ENCODE measurements at places on chromosomes 5 and 9. TPM values are rescaled to one million over a fixed set of nuclear protein-coding genes. Genes with fewer than 3 reads are reported as not detected.
A peak's percentile ranks its signal among the peaks of the same experiment; 100 is the strongest.

- no peak overlapping the region for H3K4me3 ChIP-seq
- no peak overlapping the region for H3K27ac ChIP-seq
Measured at GRCh38 chr5:126055348-126055729, 367.9 kb upstream of the GRAMD2B start.

- H3K4me1 ChIP-seq = peaks cover 6% of the 10 kb centered on the region
- H3K27ac ChIP-seq = no peak overlapping the region
- H3K4me3 ChIP-seq = no peak overlapping the region
Measured at GRCh38 chr9:20662156-20662555, 21.9 kb upstream of the FOCAD start.

Gene PCDHB4
- 3.2 TPM for total RNA-seq

Gene FRMD3
- 12.6 TPM for total RNA-seq

DNA sequence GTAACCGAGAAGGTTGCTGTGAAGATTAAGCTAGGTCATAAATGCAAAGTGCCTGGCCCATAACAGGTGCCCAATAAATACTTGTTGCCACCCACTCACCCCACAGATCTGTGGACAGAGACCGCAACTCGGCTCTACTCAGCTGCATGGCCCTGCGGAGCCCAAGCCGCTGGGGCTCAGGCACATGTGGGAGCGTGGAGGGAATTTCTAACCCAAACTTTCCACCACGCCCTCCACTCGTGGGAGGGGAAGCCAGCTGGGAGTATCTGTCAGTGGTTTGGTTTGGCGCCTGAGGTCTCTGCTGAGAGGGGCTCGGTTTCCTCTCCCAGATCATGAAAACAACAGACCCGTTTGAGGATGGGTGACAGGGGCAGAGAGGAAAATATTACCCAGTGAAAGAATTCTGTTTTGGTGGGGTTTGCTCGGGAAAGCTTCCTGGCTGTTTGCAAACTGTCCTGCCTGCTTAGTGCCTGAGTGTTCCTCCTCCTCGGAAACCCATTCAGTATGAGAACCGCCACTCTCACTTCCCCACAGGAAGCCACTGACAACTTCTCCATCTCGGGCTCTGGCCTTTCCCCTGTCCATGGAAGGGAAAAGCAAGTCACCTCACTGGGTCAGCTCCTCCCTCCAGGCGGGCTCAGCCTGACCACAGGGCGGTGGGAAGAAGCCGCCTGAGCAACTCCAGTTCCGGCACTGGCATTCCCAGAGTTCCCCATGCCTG, 60.1 kb downstream of the RGS3 start:
- peaks cover 19% of the 10 kb centered on the region for H3K36me3 ChIP-seq
- no peak overlapping the region for H3K4me3 ChIP-seq
- peaks cover 45% of the 10 kb centered on the region for H3K4me1 ChIP-seq
- no peak for DNase-seq
- H3K27me3 ChIP-seq = no peaks in the 10 kb centered on the region

DNA sequence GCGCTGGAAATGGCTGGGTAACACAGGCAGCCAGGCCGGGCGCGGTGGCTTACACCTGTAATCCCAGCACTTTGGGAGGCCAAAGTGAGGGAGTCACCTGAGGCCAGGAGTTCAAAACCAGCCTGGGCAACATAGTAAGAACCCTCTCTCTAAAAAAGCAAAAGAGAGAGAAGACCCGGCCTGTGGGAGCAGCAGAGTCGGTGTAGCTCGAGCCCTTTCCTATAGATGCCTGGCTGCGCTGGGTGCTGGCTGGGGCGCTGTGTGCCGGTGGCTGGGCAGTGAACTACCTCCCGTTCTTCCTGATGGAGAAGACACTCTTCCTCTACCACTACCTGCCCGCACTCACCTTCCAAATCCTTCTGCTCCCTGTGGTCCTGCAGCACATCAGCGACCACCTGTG, 9.2 kb downstream of the UCK1 start:
- H3K27me3 ChIP-seq = no peaks in the 10 kb centered on the region
- H3K27ac ChIP-seq = no peak overlapping the region
- H3K4me1 ChIP-seq = peaks cover 34% of the 10 kb centered on the region
- DNase-seq = no peak

Gene FOXD4L4
- total RNA-seq = 0.22 TPM

DNA sequence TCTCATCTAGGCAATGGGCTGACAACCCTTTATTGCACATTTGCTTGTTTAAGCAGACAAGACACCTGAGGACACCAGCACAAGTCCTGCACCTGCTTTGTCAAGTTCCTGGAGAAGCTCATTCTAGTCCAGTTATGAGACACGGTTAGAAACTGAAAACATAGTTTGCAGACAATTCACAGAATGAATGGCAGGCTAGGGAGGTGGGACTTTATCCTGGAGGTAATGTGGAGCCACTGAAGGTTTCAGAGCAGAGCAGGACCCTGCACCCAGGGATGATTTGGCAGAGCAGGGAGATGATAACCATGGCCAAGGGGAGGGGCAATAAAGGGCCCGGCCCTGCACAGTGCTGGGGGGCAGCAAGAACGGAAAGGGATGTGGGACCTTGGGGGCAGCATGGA, 50.7 kb upstream of the SLC25A51 start:
- peaks cover 8% of the 10 kb centered on the region for H3K4me1 ChIP-seq
- H3K27me3 ChIP-seq = no peaks in the 10 kb centered on the region
- DNase-seq = no peak
- no peak overlapping the region for H3K27ac ChIP-seq
- no peak overlapping the region for H3K4me3 ChIP-seq
- peaks cover 44% of the 10 kb centered on the region for H3K36me3 ChIP-seq

DNA sequence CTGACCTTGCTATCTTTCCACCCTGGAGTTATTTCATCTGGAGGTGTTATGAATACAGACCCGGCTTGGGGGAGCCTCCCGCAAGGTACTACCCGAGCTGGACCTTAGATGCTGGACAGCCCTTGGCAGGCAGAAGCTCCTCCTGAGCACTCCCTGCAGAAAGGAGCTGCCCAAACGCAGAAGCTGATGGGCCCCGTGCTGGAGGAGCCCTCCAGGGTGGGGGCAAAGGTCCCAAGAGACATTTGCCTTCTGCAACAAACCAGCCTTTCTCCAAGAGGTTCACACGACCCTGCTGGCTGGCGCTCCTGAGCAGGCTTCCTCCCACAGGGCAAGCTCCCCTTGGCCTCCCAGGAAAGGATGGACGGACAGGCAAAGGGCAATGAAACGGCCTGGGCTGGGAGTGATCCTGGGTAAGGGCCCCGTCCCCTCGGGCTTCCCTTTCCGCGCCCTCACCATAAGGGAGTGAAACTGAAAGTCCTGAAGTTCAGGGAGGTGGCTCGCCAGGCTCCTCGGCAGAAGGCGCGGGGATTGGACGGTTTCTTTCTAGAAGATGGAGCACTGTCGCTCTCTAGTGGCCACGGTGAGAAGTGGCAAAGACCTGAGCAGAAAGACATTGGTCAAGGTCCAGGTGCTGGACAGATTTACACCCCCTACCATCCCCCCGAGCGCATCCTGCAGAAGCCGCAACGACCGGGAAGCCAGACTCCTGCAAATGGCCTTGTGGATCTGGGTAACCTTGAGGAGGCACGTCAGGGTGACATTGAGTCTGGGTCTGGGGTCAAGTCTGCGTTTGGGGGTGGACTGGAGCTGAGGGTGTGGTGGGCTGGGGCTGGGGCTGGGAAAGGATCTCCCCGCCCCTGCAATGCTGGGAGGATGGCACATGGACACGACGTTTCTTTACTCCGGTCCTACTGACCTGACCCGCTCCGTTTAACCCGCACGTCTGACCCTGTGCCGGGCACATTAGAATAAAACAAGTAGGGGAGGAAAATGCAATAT, 56.4 kb downstream of the NEURL1B start:
- peak overlapping the region; percentile 62 for H3K4me3 ChIP-seq
- peaks cover 28% of the 10 kb centered on the region for H3K4me1 ChIP-seq
- H3K36me3 ChIP-seq = peaks cover 6% of the 10 kb centered on the region
- peak; percentile 72 for DNase-seq

Gene FOXD4L3
- total RNA-seq = not detected

GRCh38 chr5:76475936-76476335, 72.9 kb downstream of the IQGAP2 start:
- no peaks in the 10 kb centered on the region for H3K27me3 ChIP-seq
- no peaks in the 10 kb centered on the region for H3K36me3 ChIP-seq
- DNase-seq = no peak
- H3K4me1 ChIP-seq = peaks cover 11% of the 10 kb centered on the region
- H3K4me3 ChIP-seq = no peak overlapping the region
- no peak overlapping the region for H3K27ac ChIP-seq

DNA sequence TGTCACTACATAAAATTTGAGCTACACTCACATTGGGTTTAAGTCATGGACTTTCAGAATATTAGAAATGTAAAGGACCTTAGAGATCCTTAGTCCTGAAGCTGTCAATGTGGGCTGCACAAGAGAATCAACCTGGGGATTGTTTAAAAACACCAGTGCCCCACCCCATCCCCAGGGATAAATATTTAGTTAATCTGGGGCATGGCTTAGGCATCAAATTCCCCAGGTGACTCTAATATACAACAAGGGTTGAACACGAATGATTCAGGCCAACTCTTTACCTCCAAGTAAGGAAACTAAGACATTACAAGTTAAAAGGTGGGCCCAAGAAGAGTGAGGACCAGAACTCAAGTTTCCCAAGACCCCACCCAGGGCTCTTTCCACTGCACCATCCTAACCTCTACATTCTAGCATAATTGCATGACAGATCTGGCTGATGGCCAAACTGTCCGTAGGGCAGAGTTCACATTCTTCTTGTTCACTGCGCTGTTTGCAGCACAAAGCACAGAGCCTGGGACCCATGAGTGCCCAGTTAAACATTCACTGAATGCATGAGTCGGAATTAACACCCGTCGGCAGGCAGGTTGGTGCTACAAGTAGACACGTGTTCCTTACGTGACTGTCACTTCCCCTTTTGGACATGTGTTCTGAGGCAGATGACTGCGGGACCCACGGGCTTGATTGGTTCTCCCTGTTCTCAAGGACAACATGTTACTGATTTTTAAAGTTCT, 25.2 kb downstream of the CYFIP2 start:
- H3K27me3 ChIP-seq = no peaks in the 10 kb centered on the region
- no peak overlapping the region for H3K27ac ChIP-seq
- H3K36me3 ChIP-seq = peaks cover 30% of the 10 kb centered on the region
- DNase-seq = no peak
- peaks cover 5% of the 10 kb centered on the region for H3K4me1 ChIP-seq

- H3K27me3 ChIP-seq = no peaks in the 10 kb centered on the region
- peaks cover 52% of the 10 kb centered on the region for H3K4me1 ChIP-seq
- H3K4me3 ChIP-seq = no peak overlapping the region
- peak overlapping the region; percentile 88 for H3K27ac ChIP-seq
- no peaks in the 10 kb centered on the region for H3K36me3 ChIP-seq
Measured at GRCh38 chr9:96136992-96137670, 164.8 kb downstream of the HSD17B3 start.

DNA sequence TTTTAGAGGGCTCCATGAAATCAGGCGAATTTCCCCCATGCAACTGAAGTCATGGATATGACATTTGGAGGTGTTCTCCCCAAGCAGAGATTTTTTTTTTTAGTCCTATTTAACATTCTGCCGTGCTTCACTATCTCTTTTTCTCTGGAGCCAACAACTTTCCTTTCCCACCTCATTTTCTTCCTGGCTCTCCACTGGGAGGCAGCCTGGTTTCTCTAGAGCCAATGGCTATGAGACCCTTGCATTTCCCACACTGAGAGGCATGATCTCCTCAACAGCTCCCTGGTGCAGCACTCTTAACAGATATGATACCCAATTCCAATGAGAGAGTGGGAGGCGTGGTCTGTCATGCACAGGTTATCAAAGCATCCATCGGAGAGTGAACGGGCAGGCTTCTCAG, 310.8 kb downstream of the DRD1 start:
- no peak for DNase-seq
- H3K4me1 ChIP-seq = no peaks in the 10 kb centered on the region
- H3K4me3 ChIP-seq = no peak overlapping the region
- no peak overlapping the region for H3K27ac ChIP-seq
- no peaks in the 10 kb centered on the region for H3K27me3 ChIP-seq
- no peaks in the 10 kb centered on the region for H3K36me3 ChIP-seq

Gene KCNN2
- total RNA-seq = 27.2 TPM

DNA sequence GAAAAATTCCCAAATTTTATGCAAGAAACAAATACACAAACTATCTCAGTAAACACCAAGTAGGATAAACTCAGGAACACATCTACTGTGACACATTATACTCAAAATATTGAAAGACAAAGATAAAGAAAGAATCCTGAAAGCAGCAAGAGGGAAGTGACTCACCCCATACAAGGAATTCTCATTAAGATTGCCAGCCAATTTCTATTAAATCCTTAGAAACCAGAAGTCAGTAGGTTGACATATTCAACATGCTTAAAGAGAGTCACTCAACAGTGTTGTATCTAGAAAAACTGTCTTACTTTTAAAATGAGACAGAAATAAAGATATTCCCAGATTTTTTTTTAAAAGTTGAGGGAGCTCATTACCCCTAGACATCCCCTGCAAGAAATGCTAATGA, 15.5 kb downstream of the SPATA31E1 start:
- H3K4me1 ChIP-seq = no peaks in the 10 kb centered on the region
- no peak overlapping the region for H3K27ac ChIP-seq
- no peaks in the 10 kb centered on the region for H3K36me3 ChIP-seq

DNA sequence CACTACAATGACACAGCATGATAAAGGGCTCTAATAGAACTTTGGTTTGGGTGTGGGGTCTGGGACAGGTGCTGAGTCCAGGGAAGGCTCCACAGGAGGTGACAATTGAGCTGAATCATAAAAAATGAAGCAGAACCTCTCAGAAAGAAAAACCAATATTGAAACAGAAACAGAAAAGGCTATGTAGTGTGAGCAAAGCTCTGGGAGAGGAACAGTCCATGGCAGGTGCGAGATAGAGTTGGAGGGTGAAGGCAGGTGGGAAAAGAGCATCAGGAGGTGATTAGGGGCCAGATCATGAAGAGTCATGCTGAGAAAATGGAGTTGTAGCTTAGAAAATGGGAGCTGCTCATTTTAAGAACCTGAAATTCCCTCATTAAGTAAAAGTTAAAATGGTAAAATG, 164.9 kb downstream of the KCTD16 start:
- no peaks in the 10 kb centered on the region for H3K27me3 ChIP-seq
- H3K36me3 ChIP-seq = no peaks in the 10 kb centered on the region
- H3K27ac ChIP-seq = no peak overlapping the region
- DNase-seq = no peak

Gene UBE2QL1
- 9.3 TPM for total RNA-seq

Gene ST8SIA4
- 10.0 TPM for total RNA-seq

GRCh38 chr9:112664531-112664930, 53.4 kb downstream of the INIP start:
- peaks cover 6% of the 10 kb centered on the region for H3K36me3 ChIP-seq
- DNase-seq = no peak
- no peak overlapping the region for H3K27ac ChIP-seq
- H3K4me3 ChIP-seq = no peak overlapping the region
- no peaks in the 10 kb centered on the region for H3K4me1 ChIP-seq
- H3K27me3 ChIP-seq = no peaks in the 10 kb centered on the region

Gene FCHSD1
- total RNA-seq = 14.7 TPM

- H3K36me3 ChIP-seq = no peaks in the 10 kb centered on the region
- no peak overlapping the region for H3K4me3 ChIP-seq
- no peak overlapping the region for H3K27ac ChIP-seq
- H3K4me1 ChIP-seq = peaks cover 17% of the 10 kb centered on the region
Measured at GRCh38 chr9:131008563-131008908, 438 bp upstream of the LAMC3 start.

Gene EIF4E1B
- 1.2 TPM for total RNA-seq

GRCh38 chr9:109828254-109828653, 48.3 kb downstream of the PALM2AKAP2 start:
- H3K27me3 ChIP-seq = no peaks in the 10 kb centered on the region
- H3K36me3 ChIP-seq = no peaks in the 10 kb centered on the region
- no peaks in the 10 kb centered on the region for H3K4me1 ChIP-seq
- no peak overlapping the region for H3K4me3 ChIP-seq
- DNase-seq = no peak
- H3K27ac ChIP-seq = no peak overlapping the region

GRCh38 chr9:27333241-27334052, 36.5 kb upstream of the EQTN start:
- H3K4me3 ChIP-seq = no peak overlapping the region
- peaks cover 15% of the 10 kb centered on the region for H3K4me1 ChIP-seq
- no peak overlapping the region for H3K27ac ChIP-seq
- H3K27me3 ChIP-seq = no peaks in the 10 kb centered on the region
- H3K36me3 ChIP-seq = no peaks in the 10 kb centered on the region

All from spinal cord (tissue), 10 donors.